Left kidney (tissue), 8 donors: ENCODE measurements at places on chromosomes 7 and 10.

DNA sequence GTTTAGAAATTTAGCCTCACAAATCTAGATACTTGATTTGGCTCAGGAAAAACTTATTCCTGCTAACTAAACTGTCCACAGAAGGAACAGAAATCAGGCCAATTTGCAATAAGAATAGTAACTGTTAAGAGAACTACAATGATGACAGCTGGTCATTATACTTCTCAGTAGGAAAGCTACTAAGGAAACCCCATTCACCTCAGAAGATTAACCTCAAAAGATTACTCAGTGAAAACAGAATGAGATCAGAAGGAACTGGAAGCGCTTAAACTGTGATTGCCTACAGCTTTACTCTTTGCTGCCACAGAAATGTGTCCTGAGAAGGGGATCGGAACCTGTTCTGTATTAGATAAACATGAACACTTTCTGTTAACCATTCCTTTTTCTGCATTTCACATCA is 24.3 kb upstream of the DNAJB12 start:
- DNase-seq, result no peak

GRCh38 chr10:68924593-68924992 is 23.5 kb downstream of the DDX50 start:
- DNase-seq, result no peak

DNA sequence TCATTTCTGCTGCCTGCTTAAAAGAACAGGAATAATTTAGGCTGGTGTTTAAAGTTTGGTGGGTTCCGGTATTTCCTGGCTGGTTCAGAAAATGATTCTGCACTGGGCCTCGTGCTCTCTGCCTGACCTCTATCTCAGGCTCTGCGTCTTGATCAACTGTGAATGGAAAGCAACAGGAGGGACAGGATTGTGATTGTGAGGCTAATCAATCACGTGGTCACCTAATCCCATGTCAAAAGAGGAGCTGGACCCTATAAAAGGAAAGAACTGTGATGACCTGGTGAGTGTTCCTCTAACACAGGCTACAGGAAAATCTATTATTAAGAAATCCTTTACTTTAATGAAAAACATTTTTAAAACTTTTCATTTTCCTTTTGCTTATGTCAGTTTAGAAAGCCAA is at the start of gene DHX32:
TSS of gene DHX32 (minus strand) at position 101 of the 400 bp plus-strand sequence. CDS start 468 bp downstream, outside the sequence.
- DNase-seq, result no peak

DNA sequence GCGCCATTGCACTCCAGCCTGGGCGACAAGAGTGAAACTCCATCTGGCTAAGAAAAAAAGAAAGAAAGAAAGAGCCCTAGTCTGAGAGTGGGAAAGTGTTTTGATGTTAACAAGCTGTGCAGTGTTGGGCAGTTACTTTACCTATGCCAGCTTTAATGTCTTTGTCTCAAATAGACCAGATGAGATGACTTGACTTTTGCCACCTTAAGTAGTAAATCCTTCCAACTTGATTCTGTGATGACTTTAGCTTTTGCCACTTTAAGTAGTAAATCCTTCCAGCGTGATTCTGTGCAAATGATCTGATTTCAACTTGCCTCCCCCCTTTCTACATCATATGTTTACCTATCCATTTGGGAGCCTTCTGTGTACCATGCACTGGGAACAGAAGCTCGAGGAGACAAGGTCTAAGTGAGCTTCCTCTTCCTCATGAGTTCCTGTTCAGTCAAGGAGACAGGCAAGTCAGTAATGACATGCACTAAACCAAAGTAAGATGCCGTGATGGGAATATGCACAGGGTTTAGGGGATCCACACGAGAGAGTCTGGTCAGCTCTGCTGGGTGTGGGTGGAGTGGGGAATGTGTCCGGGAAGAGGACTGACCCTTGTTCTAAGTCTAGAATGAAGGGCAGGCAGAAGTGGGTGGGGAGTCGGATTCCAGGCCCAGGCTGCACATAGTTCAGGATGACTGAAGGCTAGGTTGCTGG is 17.2 kb downstream of the INPP5F start:
- DNase-seq, result peak; percentile 90

- DNase-seq, result no peak
These were observed 77.0 kb upstream of the FAM20C start for GRCh38 chr7:115274-115911.

DNA sequence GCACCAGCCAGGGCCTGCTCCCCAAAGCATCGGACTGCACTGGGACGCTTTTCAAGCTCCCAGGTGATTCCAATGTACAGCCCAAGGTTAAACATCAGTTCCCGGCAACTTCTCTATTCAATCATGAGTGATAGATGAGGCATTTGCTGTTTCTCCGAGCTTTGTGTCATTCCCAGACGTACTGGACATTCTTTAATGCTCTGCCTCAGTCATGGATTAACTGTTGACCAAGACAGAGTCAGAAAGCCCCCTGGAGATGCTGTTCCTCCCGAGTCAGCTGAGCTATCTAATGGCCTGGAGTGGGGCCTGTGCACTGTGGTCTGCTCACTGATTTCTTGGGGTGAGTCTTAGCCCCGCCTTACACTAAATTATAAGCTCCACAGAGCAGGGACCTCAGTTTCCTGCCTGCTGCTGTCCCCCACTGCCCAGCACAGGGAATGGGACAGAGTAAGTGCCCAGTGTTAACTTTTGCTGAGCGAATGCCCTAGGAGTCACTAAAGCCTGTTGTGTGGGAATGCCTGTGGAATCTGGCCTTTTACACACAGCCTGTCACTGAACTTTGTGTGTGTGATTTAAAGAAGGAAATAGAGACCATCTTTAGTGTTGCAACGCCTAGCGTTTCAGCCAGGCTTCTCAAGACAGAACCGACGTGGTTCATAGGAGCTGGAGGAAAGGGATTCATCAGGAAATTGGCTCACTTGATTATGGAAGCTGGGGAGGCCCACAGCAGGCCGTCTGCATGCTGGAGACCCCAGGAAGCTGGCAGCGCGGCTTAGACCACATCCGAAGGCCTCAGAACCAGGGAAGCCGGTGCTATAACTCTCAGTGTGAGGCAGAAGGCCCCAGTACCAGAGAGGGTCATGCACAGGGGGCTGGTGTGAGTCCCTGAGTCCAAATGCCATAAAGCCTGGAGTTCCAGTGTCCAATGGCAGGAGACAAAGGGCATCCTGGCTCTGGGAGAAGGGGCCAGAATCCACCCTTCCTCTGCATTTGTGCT is 29.3 kb upstream of the RNF32 start:
- no peak for DNase-seq
